ENCODE measurements at places on chromosomes 1 and 21.

DNA sequence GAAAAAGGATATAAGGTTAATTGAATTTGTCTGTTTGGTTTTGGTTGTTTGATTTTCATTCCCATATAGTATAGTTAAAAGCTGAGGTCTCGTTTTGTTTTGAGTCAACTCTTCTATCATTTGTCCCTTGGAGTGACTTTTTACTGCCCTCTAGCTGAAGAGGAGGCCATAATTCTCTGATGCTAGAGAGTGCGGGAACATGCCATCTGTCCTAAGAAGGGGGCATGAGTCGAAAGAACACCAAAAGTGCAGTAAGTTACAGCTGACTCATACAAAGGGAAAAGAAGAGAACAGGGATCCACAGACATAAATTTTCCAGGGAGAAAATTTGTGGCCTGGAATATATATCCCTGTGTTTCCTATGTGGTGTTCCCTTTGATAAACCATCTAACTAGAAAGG lies 4.1 kb downstream of the KRTAP21-3 start:
- DNase-seq: no peak

- DNase-seq: no peak
These were observed 13.5 kb downstream of the COL18A1 start for GRCh38 chr21:45418301-45419071.

DNA sequence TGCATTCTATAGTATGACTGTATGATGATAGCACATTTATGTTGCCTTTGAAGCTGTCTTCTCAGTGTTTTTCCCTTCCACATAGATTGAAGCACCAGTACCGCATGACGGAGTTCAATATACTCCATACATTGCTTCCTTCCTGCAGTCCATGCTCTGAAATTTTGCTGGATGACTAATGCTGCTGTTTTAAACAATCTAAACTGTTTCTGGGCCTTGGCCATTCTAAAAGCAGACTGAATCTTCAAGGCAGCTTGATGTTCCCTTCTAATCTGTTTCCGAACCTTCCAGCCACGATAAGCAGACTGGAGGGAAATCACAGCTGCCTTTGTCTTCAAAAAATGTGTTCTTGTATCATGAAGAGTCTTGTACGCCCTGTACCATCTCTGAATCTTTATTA lies 36.2 kb upstream of the F13B start:
- DNase-seq: no peak

DNA sequence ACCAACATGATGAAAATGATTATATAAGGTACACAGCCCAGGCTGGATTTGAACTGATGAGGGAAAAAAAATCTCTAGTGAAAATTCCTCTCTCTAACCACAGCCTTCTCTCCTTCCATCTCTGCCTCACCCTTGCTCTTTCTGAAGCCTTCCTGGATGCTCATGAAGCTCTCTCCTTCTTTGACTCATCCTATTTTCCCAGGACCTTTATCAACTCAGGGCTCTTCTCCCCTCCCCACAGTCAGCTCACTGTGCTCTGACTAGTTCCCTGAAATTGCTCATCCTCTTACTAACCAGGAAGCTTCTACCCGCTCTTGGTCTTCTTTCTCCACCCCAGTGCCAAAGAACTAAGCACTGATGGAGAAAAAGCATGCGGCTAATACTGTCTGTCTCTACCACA lies 46.4 kb upstream of the ERG start:
- DNase-seq: no peak

- DNase-seq: no peak
These were observed 30.1 kb upstream of the TRIM62 start for GRCh38 chr1:33211972-33212371.

- no peak for DNase-seq
These were observed 1.7 kb upstream of the RIPK4 start for GRCh38 chr21:41768437-41769042.

DNA sequence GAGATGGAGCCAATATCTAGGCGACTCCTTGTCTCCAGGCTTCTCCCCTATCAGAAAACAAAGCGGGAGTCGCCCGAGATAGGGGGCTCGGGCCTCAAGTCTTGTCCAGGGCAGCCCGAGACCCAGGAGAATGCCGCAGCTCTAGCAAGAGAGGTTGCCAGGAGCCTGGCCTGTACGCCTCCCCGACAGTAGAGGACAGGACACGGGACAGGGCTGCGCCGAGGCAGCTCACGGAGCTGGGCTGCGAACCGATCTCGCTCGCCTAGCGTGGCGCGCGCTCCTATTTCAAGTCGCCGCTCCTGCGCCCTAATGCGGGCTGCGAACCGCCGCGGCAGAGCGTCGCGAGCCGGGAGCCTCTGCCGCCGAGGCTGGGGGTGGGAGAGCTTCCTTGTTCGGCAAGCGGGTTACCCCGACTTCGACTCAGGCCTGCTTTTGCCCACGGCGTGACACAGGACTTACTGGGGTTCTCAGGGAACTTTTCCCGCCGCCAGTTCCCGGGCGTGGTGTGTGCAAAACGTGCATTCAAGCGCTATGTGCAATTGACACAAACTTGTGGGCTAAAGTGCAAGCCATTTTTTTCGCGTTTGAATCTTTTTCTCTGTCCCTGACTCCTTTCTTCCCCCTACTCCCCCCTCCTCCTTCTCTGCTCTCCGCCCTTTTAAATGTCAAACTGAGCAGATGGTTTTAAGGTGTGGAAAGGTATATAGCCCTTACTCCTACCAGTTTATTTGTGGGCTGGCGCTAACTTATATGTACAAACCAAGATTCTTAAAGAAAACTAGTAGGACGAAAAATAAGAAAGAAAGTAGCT lies 2.4 kb upstream of the PROX1 start:
- no peak for DNase-seq

DNA sequence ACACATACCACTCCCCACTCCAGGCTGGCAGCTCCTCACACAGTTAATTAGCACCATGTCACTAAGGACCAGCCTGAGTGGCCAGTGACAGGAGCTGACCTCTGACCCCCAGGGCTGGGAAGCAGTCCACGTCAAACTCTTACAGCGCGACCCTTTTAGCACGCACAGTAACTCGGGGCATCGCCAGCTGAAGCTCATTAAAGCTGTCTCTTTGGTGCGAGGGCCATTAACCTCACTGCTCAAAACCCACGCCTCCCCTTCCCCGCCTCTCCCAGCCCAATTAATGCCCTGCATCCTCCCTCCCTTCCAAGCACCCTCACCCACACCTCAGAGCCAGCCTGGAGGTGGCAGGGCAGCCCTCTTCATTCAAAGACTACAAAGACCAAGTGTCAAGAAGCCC lies 31.7 kb downstream of the DMAP1 start:
- DNase-seq: no peak

DNA sequence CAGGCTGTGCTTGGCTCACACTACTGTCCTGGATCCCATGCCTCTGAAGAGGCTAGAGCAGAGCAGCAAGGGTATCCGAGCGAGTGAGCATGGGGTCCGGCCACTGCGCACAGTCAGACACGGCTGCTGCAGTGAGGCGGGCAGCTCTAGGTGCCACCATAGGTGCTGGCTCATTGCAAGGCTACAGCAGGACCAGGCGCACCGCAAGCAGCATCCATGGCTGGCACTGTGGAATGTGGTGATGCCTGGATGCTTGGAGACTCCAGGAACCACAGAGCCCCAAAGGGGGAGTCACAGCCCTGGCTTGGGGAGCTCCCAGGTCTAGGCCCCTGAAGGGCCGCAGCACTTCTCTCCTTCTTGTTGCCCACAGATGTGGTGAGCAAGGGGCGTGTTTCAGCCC lies 47.2 kb downstream of the ATP6V1G3 start:
- DNase-seq: no peak

Measured in stimulated activated CD8-positive, alpha-beta memory T cell treated with anti-CD3 and anti-CD28 coated beads, Interleukin-4, amount 100 ng/mL, for 1 hour (primary cell).